ENCODE measurements at places on chromosomes 11 and 22.

DNA sequence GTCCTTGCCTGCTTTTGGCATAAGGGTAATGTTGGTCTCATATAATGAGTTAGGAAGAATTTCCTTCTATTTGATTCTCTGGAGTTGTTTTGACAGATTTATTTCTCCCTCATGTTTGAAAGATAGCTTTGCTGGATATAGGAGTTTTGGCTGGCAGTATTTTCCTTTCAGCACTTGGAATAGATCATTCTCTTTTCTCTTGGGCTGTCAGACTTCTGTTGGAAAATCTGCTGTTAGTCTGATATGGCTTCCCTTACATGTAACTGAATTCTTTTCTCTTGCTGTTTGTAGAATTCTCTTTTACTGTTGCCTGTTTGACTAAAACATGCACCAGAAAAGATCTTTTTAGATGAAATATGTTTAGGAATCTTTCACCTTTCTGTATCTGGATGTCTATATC, 165.5 kb downstream of the GUCY1A2 start:
- no peak for DNase-seq

DNA sequence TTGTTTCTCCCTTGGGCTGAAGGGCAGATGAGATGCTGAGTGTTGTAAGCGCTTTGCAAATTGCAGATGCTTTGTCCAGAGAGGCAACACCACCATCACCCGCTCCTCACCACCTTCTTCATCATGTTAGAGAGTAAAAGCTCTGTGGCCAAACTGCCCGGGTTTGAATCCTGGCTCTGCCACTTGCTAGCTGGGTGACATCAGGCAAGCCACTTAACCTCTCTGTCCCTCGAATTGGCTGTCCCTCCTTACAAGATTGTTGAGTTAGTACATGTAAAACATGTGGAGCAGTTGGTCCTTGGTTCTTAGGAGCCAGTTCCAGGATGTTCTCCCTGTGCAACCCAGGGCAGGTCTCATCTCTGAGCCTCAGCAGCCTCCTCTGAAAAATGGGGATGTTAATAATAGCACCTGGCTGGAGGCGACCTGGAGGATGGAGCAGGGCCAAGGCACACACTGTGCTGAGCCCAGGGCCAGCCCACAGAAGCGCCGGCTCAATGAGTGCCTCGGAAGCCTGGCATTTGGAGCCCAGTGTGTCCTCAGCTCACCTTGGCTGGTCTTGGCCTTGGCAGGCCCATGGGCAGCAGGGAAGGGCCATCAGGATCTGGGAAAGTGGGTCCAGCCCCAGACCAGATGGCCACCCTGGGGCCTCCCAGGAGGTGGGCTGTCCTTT, 10.5 kb downstream of the C11orf86 start:
- peak; percentile 92 for DNase-seq

DNA sequence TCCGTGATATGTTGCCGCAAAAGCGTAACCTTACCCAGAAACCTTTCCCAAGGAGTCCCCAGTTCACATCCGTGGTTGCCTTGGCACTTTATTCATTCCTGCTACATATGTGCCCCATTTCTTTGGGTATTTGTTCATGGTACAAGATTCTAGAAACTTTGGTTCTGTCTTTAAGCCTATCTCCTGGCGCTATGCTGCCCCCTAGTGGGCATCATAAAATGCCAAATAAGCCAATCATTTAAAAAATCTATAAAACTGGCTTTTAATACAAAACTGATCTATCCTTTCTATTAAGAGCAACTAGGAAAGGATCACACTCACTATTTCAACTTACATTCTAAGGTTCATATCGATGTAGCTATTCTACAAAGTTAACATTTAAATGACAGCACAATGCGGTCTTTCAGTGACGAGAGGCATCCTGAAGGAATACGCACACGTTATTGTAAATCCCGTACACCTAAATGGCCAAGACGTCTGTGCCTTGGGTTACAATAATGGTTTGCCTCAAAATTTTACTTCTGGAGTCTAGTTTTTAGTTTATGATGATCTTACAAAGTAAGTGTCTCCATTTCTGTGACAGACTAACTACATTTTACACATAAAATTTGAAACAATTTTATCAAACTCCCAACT, 16.2 kb downstream of the PIWIL3 start:
- peak; percentile 60 for DNase-seq

DNA sequence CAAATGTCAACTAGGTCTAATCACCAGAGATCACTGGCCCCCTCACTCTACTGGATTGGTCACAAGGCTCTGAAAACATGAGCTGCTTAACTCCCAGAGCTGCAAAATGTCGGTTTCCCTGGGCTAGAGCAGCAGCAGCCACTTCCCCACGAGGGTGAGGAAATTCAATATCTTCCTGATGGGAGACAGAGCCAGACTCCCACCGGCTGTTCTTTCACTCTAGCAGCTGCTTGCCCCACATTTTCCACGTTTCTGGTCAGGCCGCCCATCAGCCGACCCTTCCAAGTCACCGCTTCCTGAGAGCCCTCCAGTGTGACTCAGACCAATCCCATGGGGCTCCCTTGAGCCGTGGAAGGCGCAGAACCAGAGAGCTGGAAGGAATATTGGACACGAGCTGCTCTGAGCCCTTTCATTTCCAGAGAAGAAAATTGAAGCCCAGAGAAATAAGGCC, 227.0 kb downstream of the ADAMTS15 start:
- no peak for DNase-seq

DNA sequence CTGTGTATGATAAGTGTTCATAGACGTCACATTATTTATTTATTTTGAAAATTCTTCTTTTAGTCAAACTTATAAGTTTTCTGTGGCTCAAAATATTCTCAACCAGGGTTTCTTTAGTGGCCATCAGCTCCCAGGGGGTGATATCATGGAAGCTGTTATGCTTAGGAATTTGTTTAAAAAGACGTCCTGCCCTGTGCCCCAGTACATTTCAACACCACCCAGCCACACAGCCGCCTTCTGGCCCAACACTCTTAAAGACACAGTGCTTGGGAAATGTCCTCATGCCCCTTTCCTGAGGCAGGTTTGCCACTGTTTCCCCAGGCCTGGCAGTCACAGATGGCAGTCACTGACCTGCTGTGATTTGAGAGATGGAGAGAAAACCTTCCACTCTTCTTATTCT, 19.9 kb downstream of the TSKU start:
- no peak for DNase-seq

DNA sequence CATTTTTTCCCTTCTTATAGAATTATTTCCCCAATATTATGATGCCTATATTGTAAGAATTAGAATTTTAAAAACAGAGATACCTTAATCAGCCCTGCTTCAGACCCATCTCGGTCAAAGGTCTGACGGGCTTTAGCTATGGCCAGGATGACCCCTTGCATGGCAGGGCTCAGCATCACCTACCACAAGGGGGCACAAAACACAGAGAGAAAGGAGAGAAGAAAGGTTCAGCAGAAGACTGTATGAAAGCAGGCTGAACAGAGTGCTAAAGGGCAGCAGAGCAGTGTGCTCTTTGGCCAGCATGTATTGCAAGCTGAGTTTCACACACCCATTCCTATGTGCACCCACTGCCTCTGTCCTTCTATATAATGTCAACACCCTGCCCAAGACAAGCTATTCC, 26.8 kb downstream of the CLDN25 start:
- DNase-seq, result peak; percentile 52

DNA sequence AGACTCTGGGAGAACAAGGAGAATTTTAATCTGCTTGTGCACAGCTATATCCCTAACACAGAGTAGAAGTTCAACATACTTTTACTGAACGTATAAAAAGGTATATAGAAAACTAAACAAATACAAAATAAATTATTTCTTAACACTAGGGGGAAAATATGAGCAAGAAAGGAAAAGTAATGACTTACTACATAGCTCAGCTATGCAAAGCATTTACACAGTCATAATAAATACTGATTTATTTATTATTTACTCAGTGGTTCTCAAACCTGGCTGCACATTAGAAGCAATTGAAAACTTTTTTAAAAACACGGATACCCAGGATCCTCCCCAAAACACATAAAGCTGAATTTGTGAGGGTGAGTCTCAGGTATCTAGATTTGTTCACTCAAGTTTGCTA, 182.5 kb downstream of the TTC28 start:
- DNase-seq, result no peak

GRCh38 chr11:38315151-38315550, 1717.1 kb upstream of the RAG2 start:
- DNase-seq, result no peak

GRCh38 chr22:36359470-36359996, 28.2 kb downstream of the MYH9 start:
- DNase-seq, result no peak

GRCh38 chr11:42251984-42252383, 792.5 kb upstream of the LRRC4C start:
- DNase-seq, result no peak

- no peak for DNase-seq
Observed at GRCh38 chr11:78354408-78355308, 63.0 kb downstream of the GAB2 start.

- DNase-seq, result no peak
Observed at GRCh38 chr11:8040261-8040920, 40.6 kb upstream of the TUB start.

DNA sequence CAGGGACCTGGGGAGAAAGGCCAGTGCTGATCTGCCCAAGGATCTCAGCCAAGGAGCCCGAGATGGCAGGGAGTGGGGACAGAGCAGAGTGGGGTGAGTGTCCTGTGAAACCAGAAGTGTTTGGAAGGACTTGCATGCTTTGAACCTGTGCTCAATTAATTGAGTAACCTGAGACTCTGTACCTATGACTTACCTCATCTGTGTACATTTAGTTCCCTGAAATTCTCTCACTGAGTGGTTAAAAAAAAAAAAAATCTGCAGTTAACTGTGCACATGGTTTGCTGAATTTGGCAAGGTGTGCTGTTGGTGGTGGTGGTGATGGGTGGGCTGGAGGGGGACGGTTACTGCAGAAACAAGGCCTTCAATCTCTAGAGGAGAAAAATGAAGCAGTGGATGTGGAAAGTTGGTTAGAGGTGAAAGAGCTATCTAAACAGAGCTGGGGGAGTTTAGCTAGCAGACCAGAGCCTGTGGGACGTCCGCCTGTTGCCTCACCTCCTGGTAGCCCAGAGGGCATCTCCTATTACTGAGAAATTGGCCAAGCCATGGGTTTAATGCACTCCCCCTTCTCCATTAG, 8.3 kb upstream of the SORL1-AS1 start:
- peak; percentile 91 for DNase-seq

DNA sequence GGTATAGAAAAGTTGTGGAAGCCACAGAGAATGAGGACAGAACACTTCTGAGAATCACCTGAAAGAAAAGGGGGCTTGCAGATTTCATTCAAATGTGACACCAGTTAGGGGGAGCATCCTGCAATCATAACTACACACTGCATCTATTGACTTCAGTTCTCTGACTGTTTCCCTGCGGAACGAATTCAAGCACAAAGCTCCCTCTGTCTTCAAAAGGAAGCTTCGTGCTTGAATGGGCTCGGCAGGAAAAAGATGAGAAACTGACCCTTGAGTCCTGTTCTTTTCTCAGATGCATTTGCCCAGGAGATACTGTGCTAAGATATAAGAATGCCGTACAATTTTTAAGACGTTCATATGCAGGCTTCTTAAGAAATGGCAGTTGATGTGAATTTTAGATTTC, 2000.4 kb upstream of the RAG2 start:
- no peak for DNase-seq

DNA sequence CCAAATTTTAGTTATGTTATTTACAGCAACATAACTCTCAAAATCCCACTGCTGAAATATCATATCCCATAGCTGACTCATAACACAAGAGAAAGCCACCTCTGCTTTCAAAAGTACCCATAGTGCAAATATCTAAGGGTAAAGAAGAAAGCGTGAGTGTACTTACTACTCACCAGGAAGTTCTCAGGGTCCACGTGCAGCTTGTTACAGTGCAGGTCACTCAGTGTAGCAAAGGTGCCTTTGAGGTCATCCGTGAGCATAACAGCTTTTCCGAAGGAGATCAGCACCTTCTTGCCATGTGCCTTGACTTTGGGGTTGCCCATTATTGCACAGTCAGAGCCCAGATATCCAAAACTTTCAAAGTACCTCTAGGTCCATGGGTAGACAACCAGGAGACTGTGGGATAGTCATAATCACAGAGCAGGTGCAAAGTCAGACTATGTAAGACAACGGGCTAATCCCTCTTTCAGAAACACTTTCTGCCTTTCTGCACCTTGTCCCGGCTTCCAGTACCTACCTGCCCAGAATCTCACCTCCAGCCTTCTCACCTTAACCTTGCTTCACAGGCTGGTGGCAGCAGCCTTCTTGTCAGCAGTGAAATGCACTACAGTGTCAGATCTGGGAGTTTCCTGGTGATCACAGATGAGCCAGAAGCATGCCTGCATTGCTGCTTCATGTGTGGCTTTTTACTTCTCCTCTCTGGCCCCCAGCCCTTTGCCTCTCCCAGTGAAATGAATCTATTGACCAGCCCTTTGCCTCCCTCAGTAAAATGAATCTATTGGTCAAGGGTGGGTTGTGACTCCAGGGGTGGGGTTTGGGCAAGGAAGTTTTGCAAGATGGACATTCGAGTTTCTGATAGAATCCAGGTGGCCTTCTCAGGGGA, 6.5 kb downstream of the HBG1 start:
- no peak for DNase-seq

DNA sequence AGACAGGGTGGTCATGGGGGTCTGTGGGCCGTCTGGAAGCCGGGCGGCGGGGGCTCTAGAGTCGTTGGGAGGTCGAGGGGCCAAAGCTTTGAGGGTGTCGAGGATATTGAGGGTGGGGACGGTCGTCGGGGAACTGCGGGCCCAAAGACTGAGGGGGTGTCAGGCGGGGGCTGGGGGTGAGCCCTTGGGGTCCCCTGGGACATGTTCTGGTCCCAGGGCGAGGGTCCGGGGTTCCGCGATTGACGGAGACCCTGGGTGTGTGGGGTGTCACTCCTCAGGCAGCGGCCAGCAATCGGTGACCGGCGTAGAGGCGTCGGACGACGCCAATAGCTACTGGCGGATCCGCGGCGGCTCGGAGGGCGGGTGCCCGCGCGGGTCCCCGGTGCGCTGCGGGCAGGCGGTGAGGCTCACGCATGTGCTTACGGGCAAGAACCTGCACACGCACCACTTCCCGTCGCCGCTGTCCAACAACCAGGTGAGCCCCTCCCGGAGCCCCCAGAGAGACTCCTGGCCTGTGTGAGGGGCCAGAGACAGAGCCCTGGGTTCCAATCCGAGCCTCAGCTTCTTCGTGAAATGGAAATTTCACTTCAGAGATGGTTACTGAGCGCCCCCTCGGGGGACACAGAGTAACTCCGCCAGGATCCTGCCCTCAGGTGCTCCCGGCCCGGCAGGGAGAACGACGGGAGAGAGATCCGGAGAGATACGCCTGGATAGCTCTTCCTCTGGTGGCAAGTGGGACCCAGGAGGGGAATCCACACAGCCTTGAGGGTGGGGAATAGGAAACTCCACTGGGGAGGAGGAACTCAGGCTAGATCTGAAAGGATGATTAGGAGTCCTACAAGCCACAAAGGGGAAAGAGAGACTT, 714 bp downstream of the SDF2L1 start:
- peak; percentile 64 for DNase-seq

DNA sequence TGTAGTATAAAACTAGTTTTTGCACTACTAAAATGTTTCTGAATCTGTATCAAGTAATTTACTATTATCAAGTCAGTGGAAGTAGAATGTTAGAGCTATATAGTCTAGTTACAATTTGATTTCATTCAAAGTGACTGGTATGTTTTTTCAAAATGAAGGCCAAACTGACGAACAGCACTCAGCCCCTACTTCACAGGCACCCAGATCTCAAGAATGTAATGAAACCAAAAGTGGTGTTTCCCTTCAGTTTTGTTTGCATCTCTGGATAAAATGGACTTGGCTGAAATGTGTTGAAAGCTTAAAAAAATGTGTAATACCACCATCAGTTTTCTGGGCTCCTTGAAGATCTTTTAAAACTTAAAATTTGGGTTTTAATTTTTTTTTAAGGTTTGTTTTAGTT, 46.4 kb downstream of the QSER1 start:
- no peak for DNase-seq
